ENCODE measurements at places on chromosomes 11 and 22.

DNA sequence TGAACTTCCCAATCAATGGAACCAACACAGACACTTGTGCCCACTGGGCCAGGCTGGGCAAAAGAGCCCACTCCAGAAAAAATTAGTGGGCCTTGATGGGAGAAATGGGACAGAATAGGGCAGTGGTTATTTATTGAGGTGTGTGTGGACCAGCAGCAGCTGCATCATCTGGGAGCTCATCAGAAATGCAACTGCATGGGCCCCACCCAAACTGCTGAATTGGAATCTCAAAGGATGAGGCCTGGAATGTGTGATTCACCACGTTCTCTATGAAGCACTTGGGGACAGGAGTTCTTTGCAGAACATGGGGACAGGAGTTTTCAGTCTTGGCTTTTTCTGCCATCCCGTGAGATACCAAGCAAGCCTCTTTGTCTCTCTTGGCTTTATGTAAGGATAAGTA is 255.6 kb upstream of the PLET1 start:
- no peak for DNase-seq

- DNase-seq, result peak; percentile 42
These were observed at the start of gene SCGB2A2 for GRCh38 chr11:62269654-62270278. SCGB2A2 (plus strand) TSS chr11:62270158; CDS start chr11:62270217, 59 bp downstream.

- DNase-seq, result no peak
These were observed 10.6 kb downstream of the TEAD1 start for GRCh38 chr11:12684816-12685215.

DNA sequence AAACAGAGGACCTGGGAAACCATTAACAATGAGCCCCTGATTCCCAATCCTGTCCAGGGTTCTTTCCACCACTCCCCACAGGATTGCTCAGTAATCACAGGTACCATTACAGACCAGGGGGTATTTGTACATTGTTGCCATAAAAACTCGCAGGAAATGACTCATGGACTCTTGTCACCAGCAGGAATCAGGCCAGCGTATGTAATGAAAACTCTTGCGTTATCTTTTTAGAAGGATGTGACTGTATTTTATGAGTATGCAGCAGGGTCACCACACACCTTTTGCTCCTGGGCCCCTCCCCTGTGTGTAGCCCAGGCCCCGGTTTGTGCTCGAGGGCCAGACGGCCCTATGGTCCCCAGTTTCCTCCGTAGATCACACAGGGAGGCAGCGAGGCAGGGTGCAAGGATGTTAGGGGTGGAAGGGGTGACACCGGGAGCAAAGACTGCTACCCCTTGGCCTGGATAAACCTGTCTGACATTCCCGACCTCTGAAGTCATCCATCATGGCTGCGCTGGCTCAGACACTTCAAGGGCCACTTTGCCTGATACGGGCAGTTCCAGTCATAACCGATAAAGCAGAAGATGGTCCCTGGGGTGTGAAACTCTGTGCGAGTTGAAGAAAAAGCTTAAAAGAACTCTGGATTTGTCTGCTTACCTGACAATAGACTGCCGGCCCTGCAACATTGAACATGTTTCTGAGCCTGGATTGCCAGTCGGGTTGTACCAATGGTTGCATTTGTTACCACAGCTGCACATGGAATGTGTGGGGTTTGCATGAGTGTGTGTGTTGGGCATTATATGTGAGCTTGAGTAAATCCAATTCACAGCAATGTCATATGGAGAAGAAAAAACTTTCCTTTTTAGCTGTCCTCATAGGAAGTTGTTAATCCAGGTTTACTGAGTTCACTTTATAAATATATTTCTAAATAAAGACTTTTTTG is 56.9 kb downstream of the MICAL2 start:
- peak; percentile 85 for DNase-seq

- no peak for DNase-seq
These were observed 36.8 kb downstream of the IL18 start for GRCh38 chr11:112127056-112127455.

- no peak for DNase-seq
These were observed 97.6 kb upstream of the B3GAT1 start for GRCh38 chr11:134509381-134510232.

GRCh38 chr11:71432761-71433647 is 15.2 kb downstream of the DHCR7 start:
- DNase-seq, result no peak

DNA sequence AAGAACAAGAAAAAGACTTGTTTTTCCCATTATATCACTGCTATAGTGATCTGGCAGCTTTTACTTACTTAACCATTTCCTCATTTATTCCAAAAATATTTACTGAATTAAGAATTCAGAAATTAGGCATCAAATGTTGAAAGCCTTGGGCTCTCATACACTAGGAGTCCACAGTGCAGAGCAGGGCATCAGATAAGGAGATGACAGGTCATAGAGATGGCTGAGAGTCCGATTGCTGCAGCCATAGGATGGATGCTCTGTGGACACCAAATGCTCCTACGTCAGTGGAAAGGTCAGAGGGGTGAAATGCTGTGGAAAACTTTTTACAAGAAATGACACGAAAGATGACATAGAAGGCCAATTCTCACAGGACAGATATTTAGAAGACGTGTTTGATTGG is 771.1 kb downstream of the LRRC4C start:
- DNase-seq, result no peak

Data from NCI-H146 (cell line).